ENCODE measurements at places on chromosomes 12 and 14.
A peak's percentile ranks its signal among the peaks of the same experiment; 100 is the strongest.

- DNase-seq: no peak
Observed at GRCh38 chr12:30905463-30906009, 21.0 kb upstream of the TSPAN11 start.

DNA sequence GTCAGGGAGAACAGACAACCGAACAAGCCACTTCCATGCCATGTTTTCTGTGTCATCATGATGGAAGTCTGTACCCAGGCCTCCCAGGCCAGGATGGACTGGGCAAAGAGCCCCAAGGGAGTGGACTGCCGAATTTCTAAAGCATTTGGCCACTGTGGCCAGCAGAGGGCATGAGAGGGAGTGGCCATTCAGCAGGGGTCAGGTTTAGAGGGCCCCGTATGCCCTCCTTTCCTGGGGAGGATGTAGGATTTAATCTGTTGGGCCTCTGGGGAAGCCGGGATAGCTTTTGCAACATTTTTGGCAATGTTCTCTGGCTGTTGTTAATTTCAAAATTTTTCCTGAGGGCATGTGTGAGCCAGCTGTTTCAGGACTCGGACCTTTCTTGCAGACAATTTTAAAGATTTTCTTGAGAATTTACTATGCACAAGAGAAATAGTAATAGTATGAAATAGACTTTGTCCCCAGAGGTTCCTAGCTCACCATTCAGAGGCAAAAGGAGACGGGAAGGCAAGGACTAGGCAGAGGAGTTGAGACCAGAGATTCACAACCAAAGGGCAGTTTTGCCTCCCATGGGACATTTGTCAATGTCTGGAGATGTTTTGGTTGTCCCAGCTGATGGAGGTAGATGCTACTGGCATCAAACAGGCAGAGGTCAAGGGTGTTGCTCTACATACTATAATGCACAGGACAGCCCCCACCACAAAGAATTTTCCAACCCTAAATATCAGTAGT, 18.0 kb downstream of the ACACB start:
- no peak for DNase-seq

GRCh38 chr14:67583711-67584644, 16.1 kb downstream of the PIGH start:
- DNase-seq: no peak

- no peak for DNase-seq
Observed at GRCh38 chr14:65838565-65838964, 426.0 kb downstream of the FUT8 start.

GRCh38 chr12:65647074-65647473, 177.2 kb upstream of the HMGA2 start:
- DNase-seq: no peak

DNA sequence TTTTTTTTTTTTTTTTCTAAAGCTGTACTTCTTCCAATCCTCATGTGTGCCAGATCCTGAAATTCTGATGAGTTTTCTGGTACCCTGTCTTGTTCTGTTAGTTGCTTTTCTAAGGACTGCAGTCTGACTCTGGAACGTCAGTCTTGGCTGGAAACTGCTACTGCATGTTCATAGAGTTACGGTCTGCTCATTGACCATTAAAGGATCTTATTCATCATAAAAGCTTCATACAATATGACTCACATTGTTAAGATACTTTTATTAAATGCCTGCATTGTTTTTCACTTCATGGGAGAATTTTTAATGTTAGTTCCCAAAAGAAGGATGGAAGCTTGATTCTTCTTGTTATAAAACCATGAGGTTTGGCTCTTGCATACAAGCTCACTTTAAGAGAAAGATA, 233.6 kb downstream of the SYT10 start:
- DNase-seq: no peak

DNA sequence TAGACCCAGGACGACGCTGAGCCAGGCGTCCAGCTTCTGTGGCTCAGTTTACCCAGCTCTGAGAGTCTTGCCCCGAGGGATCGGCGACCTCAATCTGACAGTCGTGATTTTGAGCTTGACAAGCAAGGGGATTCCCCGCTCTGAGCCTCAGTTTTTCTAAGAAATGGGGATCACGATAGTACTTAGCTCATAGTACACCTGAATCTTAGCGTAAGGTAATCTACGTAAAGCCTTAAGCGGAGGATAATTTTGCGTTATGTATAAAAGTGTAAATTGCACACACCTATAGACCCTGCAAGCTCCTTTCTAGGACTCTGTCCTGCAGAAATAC, 285 bp downstream of the MVK start:
- no peak for DNase-seq

DNA sequence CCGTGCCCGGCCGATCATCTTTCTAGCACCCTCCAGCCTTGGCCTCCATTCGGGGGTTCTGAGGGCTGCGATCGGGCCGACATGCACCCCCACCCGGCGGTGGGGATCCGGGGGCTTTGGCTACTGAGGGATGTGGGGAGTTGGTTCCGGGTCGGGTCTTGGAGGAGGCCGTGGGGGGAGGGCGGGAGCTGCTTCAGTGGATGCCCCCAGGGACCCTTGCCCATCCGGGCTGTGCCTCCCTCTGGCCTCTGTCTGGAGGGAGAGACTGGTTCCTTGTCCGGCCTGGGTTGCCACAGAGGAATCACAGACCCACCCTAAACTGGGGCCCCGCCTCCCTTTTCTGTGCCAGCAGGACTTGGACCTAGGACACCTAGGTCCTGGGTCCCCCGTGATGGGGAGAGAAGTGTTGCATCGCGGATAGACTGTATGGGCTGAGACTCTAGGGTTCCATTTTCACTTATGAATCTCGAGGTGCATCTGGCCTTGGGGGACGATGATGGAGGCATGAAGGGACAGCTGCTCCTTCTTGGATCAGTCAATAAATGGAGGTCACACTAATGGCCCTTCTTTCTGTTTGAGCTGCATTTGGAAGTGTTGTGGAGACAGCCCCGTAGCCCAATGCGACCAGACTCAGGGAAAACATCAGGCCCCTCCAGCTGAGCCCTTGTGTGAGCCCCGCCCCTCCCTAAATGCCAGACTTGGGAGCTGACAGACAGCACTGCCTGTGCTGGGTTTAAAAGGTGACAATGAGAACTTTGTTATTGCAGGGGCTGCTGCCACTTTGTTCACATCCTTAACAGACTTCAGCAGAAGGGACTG, 577 bp downstream of the DTX3 start:
- peak; percentile 63 for DNase-seq

DNA sequence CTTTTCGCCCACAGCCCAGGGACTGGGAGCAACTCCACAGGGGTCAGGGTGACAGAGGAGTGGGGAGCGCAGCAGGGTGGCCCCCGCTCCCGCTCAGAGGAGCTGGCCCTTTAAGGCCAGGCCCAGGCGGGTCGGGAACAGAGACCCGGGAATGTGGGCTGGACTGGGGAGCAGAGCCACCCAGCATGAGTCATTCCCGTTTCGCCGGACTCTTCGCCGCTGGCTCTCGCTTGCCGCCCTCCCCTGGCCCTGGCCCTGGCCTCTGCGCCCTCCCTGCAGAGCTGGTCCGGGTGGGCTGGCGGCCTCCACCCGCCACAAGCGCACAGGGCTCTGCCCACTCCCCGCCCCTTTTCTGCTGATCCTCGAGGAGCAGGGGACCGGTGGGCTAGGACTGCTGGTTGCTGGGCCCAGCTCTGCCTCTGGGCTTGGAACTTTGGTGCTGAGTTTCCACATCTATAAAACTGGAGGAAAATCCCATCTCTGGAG, 92.8 kb downstream of the NINJ2 start:
- DNase-seq: peak; percentile 81

DNA sequence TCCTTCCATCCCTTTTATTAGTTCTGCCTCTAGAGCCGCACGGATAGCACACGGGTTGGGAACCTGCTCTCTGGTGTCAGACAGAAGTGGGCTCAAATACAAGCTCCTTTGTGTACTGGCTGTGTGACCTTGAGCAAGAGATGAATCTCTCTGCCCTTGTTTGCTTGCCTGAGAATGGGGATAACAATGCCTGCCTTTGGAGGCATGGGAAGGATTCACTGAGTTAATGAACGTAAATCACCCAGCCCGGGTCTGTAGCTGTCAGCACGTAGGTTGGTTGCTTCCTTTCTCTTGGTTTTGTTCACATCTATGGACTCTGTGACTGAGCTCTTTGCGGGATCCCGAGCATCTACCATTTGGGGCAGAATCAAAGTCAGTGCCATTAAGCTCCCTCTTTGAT, 79.3 kb upstream of the NRXN3 start:
- DNase-seq: no peak

GRCh38 chr12:68609998-68610369, 715 bp upstream of the RAP1B start:
- DNase-seq: peak; percentile 61

DNA sequence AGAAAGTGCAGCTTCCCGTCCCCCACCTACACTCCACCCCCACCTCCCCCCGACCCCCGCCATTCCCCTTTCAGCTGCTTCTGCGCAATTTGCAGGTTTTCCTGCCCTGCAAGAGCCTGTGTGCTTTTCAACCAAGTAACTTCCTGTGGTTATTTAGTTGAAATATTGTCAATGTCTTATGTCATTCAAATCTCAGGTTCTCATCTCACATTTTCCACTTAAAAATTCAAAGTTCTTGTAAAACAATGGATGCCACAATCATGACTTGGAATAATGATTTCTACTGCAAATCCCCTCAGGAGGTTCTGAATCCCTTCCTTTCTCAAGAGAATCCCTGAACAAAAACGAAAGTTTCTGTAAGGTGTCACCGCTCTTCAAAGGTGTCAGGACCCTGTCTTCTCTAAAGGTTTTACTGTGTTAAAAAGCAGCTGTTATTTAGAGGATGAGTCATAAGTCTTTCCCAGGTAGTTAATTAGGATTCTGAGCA, 31.6 kb downstream of the WBP11 start:
- DNase-seq: peak; percentile 37

DNA sequence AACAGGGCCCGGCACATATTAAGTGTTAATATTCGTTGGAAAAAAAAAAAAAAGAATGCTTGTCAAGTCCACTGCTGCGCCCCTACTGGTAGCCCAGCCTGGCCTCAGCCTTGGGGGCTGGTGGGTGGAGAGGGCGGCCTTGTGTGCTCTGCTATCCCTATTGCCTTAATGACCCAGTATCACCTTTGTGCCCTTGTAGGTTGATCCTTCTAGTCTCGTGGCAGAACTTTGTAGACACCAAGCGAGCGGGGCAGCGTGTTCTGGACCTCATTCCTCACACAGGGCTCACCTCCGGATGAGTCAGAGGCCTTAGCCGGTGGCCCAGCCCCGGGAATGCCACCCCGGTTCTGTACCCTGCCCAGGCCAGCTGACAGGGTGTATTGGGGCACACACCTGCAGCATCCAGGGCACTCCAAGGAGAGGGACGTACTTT, 1.8 kb upstream of the RCOR1 start:
- DNase-seq: peak; percentile 62

- no peak for DNase-seq
Observed at GRCh38 chr14:43249591-43249990, 1257.5 kb downstream of the FSCB start.

- DNase-seq: no peak
Observed at GRCh38 chr12:68416826-68417225, 84.7 kb upstream of the MDM1 start.

- DNase-seq: peak; percentile 73
Observed at GRCh38 chr14:69657950-69658355, 46.6 kb downstream of the SUSD6 start.

- no peak for DNase-seq
Observed at GRCh38 chr14:85554106-85554505, 24.2 kb downstream of the FLRT2 start.

DNA sequence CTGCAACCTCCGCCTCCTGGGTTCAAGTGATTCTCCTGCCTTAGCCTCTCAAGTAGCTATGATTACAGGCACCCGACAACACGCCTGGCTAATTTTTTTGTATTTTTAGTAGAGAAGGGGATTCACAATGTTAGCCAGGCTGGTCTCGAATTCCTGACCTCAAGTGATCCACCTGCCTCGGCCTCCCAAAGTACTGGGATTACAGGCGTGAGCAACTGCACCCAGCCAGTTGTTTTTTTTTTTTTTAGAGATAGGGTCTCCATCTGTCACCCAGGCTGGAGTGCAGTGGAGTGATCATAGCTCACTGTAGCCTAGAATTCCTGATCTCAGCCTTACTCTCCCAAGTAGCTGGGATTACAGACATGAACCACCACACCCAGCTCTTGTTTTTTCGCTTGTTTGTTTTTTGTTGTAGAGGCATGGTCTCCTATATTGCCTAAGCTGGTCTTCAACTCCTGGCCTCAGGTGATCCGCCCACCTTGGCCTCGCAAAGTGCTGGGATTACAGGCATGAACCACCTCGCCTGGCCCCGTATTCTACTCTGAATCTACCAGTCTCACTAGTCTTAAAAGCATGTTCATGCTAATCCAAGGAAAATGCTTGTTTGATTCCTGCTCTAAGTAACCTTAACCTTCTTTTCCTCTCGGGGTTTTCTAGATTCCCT, 31.7 kb upstream of the STRN3 start:
- no peak for DNase-seq

- no peak for DNase-seq
Observed at GRCh38 chr14:86072116-86072894, 542.4 kb downstream of the FLRT2 start.

Data from right hindlimb (tissue), 1 donor.